ENCODE measurements at places on chromosomes 5 and 9.

DNA sequence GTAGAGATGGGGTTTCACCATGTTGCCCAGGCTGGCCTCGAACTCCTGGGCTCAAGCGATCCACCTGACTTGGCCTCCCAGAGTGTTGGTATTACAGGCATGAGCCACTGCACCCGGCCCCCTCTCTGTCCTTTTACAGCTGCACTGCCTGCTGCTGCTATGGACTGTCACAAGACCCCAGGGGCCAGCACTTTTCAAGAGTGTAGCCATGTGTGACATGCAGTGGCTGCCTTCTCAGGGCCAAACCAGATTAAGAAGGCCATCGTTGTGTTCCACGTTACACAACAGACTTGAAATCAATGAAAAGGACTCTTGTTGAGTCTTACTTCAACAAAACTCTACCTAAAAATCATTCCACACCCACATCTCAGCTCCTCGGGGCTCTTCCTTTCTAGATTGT is 78.9 kb upstream of the ICE1 start:
- DNase-seq = no peak

DNA sequence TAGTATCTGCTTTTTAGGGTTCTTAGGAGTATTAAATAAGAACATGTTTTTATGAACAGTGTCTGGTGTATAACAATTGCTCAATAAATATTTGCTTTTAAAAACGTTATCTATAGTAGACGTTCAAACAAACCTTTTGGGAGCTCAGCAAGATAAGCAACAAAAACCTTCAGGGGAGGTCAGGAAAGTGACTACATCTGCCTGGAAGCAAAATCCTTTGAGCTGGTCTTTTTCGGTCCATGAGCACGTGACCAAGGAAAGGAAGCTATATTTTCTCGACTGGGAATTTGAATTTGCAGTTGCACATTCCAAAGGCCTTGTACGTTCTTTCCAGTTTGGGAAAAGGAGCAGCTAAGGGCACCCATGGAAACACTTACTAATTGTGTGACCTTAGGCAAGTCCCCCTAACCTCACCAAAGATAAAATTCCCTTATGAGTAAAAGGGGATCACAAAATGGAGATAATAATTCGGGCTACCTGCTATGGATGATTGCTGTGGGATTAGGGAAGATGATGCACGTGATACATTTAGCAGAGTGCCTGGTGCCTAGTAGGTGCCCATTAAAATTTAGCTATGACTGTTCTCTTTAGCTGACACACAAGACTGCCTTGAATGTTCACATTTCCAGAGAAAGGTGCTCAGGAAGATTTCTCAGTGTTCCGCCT is 45.4 kb downstream of the PTTG1 start:
- no peak for DNase-seq

GRCh38 chr5:125226825-125227224 is 480.4 kb upstream of the ZNF608 start:
- no peak for DNase-seq

DNA sequence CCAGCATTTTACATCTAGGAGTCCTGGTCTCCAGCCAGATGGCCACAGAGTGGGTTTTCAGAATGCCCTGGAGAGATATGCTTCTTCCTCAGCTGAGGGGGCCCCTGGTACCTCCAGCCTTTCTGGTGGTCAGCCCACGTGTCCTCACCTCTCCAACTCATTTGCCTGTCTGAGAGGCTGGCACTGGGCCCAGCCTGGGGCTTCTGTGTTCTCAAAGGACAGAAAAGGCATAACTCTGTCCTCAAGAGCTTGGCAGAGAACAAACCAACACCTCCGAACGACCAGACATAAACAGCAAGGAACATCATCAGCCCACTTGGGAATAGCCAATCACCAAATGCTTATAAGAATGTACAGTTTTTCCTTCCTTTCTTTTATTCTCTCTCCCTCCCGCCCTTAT is 17.1 kb downstream of the ENG start:
- no peak for DNase-seq

- DNase-seq = peak; percentile 19
These were observed 580.8 kb downstream of the CCDC171 start for GRCh38 chr9:16133556-16134227.

DNA sequence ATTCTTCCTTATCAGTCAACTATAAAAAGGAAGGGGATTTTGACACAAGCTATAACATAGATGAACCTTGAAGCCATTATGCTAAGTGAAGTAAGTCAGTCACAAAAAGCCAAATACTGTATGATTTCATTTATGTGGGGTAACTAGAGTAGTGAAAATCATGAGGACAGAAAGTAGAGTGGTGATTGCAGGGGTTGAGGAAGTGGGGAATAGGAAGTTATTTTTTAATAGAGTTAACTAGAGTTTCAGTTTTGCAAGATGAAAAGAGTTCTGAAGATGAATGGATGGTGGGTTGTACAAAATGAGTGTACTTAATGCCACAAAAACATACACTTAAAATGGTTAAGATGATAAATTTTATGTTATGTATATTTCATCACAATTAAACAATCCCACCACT is 65.4 kb upstream of the FAM174A start:
- no peak for DNase-seq

- DNase-seq = no peak
These were observed 66.6 kb upstream of the ECM2 start for GRCh38 chr9:92602413-92602812.

- no peak for DNase-seq
These were observed 33.9 kb downstream of the FTMT start for GRCh38 chr5:121885630-121886029.

DNA sequence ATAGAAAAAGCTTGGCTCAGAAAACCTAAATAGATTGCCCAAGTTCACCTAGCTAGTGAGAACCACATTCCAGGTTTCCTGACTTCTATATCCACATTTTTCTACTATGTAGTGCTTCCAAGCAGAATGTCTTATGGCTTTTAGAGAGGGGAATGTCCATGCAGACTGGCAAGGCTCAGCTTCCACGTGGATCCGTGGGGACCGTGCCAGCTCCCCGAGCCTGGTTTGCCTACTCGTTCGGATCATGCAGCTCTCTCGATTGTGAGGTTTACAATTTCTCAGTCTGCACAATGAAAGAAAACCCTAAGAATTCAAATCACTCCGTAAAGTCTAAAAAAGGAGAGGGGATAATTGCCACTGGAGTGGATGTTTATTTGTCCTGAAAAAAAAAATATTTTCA is 256.5 kb upstream of the NR4A3 start:
- DNase-seq = no peak

GRCh38 chr5:180600554-180601041 is 9.3 kb upstream of the SCGB3A1 start:
- peak; percentile 0 for DNase-seq

DNA sequence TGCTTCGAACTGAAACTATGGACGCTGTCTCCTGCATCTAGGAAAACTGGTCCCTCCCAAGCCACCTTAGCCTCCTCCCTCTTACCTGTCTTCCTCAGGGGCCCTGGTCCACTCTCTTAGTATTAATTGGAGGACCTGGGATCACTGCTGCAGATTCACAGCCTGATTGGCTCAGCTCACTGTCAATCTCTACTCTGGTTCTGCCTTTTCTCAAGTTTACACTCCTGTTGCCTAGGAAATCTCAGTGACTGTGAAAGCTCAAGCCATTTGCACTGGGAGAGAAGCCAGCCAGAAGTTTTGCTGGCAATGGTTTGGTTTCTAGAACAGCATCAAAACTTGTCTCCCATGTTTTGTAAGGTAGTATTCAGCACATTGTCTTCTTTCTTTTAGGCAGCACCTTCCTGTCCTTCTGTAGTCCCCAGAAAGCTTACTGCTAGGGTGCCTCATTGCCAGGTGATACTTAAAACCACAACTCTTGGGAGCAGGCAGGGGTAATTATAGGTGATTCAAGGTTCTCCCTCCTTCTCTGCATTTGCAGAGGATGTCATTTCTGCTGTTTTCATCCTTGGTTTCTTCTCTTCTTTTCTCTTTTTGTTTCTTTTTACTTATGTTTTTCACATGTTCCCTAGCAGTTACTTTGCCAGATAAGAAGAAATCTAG is at the start of gene CAPSL:
Gene CAPSL (minus strand): TSS at position 55 of the 660 bp plus-strand sequence. CDS start 17,502 bp downstream, outside the sequence.
- DNase-seq = peak; percentile 29

DNA sequence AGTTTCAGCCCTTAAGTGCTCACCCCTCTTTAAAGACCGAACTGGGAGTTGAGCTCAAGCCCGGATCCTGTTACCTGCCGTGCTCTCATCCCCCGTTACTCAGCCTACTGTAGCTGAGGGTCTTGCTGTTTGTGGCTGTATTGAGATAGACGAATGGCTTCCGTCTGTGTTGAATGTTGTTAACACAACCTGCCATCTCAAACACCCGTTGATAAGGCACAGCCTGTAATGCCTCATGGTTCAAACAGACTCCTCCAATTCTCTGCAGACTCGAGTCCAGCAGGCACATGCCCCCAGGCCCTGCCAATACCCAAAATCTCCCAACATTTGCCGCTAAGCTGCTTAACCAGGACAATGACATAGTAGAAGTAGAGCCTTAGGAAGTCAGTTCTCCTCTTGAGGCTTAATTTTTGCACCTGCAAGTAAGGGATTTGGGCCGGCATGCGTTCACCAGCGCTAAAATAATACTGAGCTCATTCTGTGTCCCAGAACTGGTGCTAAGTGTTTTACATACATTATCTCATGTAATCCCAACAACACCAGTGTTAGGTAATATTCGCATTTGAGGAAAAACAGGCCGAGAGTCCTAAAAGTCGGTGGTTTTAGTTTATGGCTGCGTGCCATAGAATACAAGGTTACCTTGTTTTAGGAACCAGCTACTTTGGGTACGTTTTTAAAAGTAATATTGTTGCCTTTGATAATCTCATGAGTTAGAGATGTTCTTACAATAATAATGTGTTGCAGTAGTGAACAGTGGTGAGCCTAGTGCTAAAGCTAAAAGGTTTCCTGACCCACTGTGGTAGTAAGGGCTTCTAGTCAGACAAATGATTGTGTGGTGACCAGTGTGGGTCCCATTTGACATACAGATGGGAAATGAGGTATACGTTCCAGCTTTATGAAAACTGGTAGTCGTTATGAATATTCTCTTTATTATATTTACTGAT is 1.5 kb upstream of the RFX3 start:
- DNase-seq = peak; percentile 39

GRCh38 chr5:1476967-1477310 is 31.7 kb upstream of the SLC6A3 start:
- DNase-seq = no peak

DNA sequence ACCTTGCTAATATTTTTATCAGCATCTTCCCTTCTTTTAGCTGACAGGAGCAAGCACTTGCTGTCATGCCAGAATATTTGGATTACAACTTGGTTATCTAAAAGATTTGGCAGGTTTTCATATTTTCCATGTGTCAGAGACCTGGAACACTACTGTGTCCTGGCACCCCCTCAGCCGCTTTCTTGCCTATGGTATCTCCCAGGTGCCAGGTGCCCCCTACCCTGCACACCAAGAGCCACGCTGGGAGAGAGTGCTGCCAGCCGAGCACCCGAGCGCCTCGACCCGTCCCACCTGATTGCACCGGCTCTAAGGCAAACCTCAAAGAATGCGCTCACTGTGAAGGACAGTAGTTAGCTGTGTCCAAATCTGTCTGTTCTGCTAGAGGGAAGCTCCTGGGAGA is 84.8 kb downstream of the GTF3C4 start:
- no peak for DNase-seq

DNA sequence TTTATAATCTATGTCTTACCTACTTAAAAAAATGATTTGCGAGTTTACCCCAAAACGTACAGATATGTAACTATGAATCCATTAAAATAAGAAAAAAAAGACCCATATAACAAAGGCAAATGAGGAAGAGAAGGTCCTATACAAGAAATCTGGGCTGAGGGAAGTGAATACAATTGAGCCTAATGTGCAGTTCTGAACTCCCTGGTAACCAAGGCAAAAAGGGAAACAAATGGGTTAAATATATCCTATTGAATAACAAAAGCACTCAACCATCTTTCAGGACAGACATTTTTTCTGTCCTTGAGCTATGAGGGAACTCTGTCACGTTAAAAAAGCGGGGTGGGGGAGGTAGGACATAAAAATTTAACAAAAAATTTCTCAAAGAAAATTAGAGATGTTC is 78.6 kb downstream of the PTPN3 start:
- DNase-seq = no peak

GRCh38 chr5:149002053-149002452 is 60.8 kb downstream of the SH3TC2 start:
- no peak for DNase-seq

Measured in activated naive CD4-positive, alpha-beta T cell treated with anti-CD3 and anti-CD28 coated beads for 36 hours (primary cell).